ENCODE measurements at places on chromosomes 11 and 22.

DNA sequence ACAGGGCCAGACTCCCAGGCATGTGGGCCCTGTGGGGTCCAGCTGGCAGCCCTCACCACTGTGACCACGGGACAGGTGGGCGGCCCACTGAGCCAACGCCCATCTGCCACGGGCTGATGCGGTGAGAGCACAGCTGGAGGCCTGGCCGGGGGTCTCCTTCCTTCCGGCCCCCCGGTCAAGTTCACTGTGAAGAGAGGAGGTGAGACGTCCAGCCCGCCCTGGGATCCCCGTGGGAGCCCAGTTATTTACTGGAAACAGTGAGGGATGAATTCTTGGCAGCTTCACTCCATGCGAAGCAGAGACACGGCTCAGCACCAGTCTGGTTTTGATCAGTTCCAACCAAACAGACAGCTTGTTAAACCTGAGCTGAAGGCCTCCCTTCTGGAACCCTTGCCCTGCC lies 38.7 kb downstream of the WNT11 start:
- no peak for DNase-seq

DNA sequence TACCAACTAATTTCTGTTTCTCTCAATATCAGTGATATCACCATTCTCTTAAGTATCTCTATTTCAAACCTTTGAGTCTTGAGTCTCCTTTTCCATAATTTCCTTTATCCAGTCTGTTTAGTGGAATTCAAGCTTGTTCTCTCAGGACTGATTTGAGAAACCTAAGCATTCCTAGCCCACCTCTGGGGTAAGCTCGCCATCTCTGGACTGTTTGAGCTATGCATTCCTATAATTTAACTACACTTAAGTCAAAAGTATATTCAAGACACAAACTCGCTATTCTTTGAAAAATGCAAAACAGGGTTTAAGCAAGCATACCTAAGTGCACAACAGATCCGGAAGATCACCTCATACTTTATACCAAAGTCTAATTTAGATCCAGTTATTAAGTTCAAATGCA lies 2.1 kb upstream of the DLAT start:
- DNase-seq = no peak

- no peak for DNase-seq
Observed at GRCh38 chr11:30596832-30597231, 10.7 kb upstream of the MPPED2 start.

- DNase-seq = peak; percentile 45
Observed at GRCh38 chr11:1829039-1829820, 5.6 kb upstream of the SYT8 start.

DNA sequence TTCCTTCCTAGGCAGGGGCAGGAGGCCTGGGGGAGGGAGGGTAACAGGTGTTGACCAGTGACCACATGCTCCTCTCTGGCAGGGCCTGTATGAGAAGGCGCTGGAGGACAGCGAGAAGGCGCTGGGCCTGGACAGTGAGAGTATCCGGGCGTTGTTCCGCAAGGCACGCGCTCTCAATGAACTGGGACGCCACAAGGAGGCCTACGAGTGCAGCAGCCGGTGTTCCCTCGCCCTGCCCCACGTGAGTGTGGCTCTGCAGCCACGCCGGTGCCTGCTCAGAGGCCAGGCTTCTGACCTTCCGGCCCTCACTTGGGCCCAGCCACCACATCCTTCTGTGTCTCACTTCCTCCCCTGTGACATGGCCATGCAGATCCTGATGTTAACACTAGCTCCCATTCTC lies 25.8 kb downstream of the ZC3H7B start:
- DNase-seq = no peak

All from kidney glomerular epithelial cell (primary cell).